Right lobe of liver (tissue), 6 donors: ENCODE measurements at places on chromosomes 16 and 17.

DNA sequence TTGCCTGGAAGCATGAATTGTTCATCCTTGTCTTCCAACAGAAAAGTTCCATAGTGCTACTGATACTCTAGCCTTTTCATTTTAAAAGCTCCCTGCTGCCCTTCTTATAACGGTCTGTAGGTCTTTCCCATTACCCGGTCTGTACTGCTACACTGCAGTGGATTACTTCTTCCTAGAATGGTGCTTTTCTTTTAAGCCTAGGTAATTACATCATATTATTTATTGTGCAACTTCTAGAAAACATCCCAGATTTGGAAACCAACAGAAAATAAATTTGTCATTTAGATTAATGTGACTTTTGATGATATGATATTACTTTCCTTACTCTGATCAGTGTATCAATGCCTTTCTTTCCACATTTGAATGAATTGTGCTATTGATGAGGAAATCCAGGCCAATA is 199.4 kb downstream of the TANC2 start:
- no peak for DNase-seq

DNA sequence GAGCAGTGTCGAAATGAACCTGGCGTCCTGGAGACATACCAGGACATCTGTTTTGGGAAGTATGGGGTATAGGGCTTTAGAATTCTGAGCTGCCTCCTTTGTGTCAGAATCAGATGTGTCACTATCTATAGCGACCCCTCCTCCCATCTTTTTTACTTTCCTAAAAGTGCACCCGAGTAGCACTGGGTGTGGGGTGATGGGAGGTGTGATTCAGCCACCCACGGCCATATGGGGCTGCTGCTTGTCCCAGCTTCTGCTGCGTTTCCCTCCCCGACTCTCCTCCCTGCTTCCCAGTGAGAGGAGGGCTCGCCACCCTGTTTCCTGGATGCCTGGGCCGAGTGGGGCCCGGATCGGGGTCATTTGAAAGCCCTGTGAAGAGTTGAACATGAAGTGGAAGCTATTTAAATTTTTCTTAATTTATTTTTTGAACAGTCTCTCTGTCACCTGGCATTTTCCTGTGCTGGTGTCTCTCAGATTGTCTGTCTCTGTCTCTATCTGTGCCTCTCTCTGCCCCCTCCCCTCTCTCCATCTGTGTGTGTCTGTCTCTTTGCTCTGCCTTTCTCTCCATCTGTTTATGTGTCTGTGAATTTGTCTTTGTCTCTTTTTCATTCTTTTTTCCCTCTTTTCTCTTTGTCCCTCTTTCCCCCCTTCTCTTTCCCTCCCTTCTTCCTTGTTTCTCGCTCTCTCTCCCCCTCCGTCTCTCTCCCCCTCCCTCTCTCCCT is 638.8 kb upstream of the EEF2KMT start:
- DNase-seq, result no peak

DNA sequence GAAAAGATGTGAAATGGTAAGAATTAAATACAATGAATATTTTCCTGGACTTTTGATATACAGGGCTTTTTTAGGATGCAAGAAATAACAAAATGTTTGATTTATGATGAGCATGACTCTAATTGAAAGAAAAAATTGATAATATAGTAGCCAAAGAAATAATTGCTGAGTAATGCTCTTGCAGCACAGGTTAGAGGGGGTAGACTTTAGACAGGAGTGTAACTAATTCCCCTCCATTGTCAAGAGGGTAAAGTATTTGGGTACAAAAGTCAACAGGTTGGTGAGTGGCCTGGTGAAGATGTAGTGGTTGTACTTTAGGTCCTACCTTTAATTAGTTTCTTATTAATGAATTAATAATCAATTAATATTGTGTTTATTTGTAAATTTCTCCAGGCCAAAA is 912.3 kb downstream of the KCNJ2 start:
- no peak for DNase-seq

- peak; percentile 54 for DNase-seq
These were observed 4.2 kb downstream of the SMPD3 start for GRCh38 chr16:68444056-68444657.

GRCh38 chr16:2717383-2718263 is 2.4 kb downstream of the PRSS27 start:
- peak; percentile 17 for DNase-seq

DNA sequence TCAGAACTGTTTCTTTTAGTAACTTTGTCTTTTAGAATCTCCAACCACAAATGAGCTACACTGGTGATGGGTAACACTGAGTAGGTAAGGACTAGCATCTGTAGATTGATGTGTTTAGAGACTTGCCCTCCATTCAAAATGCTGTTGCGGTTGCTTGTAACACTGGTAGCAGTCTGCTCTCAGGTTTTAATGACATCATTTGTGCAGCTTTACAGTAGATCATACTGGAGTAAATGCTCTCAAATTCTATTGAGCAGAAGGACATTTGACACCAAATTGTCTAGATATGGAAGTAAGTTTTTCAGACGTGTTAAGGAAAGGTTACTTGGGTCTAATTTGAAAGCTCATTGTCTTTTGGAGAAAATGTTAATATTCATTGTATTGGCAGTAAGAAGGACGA is 98.8 kb downstream of the NLK start:
- DNase-seq, result no peak

- DNase-seq, result no peak
These were observed 8.0 kb downstream of the SEZ6 start for GRCh38 chr17:28997806-28998205.

GRCh38 chr17:45021607-45022287 is 29.7 kb downstream of the DCAKD start:
- peak; percentile 80 for DNase-seq

DNA sequence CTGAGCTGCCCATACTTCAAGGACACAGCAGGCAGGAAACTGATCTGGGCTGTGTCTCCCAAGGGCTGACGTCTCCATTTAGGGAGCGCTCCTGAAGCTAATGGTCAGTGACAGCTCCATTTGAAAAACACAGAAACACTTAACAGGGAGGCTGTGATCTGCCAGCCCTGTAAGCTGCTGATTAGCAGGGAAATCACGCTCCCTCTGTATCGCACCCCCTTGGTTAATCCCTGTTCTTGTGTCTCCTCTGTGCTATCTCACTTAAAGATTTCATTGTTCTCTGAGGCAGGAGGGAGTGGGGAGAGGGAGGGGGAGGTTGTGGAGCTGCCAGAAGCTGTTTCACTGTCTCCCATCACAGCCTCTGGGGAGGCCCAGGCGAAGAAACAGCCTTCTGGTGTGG is 47.4 kb upstream of the CACNG3 start:
- no peak for DNase-seq
